IMR-90 (cell line): ENCODE measurements at places on chromosomes 7 and 10.

GRCh38 chr10:102133373-102134195 lies 744 bp downstream of the PPRC1 start:
- peak; percentile 70 for DNase-seq

- peak; percentile 51 for DNase-seq
Measured at GRCh38 chr10:79443338-79444198, 1.9 kb downstream of the ZCCHC24 start.

DNA sequence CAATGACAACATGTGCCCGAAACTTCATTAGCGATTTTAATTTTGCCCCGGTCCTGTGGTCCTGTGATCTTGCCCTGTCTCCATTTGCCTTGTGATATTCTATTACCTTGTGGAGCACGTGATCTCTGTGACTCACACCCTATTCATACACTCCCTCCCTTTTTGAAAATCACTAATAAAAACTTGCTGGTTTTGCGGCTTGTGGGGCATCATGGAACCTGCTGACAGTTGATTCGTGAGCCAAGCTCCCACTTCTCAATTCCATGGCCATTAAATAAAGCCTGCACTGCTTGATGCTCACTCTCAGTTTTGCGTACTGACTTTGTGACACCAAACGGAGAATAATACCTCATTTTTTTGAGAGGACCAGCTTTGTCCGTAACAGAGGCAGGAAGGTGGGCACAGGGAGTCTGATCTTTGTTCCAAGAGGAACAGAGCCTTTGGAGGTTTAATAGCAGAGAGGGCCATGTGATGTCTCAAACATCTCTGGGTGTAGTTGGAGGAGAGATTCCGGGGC lies 3.8 kb upstream of the ADAMTS14 start:
- DNase-seq: peak; percentile 24

DNA sequence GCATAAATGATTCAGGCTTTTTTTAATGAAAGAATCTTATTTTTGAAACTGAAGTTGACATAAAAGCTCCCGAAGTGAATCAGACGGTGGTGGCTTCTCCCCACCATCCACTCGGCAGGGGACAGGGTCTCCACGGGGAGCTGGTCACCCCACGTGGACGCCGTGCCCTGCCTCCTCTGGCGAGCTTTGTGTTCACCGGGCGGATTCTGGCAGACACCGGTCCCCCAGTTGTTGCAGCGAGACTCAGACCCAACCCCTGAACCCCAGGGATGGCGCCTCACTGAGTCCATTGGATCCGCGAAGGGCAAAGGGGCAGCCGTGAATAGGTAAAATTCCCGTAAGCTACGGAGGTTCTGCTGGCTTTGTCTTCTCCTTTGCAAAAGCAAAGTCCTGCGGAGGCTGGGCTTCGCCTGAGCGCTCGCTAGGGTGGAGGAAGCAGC lies 38.4 kb downstream of the PTPRN2 start:
- no peak for DNase-seq
